Epithelial cell of esophagus (primary cell): ENCODE measurements at places on chromosomes 7 and 10.

GRCh38 chr7:120060281-120060680, 212.7 kb upstream of the KCND2 start:
- DNase-seq: peak; percentile 67

GRCh38 chr7:120838281-120838682, 19.7 kb downstream of the TSPAN12 start:
- DNase-seq: no peak

DNA sequence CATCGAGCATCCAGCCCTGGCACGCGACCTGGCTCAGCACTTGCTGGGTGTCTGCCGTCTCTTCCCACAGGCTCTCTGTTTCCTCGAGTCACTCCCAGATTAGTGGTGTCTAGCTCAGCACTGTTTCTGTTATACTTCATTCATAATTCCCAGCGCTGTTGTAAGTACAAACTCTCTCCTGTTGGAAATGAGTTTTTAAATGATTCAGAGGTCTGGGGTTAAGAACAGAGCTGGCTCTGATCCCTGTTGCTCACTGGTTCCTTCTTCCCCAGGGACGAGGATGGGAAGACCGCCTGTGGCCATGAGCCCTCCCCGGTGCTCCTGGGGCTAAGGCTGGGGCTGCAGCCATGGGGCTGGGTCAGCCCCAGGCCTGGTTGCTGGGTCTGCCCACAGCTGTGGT, 17.3 kb upstream of the C10orf95 start:
- no peak for DNase-seq

DNA sequence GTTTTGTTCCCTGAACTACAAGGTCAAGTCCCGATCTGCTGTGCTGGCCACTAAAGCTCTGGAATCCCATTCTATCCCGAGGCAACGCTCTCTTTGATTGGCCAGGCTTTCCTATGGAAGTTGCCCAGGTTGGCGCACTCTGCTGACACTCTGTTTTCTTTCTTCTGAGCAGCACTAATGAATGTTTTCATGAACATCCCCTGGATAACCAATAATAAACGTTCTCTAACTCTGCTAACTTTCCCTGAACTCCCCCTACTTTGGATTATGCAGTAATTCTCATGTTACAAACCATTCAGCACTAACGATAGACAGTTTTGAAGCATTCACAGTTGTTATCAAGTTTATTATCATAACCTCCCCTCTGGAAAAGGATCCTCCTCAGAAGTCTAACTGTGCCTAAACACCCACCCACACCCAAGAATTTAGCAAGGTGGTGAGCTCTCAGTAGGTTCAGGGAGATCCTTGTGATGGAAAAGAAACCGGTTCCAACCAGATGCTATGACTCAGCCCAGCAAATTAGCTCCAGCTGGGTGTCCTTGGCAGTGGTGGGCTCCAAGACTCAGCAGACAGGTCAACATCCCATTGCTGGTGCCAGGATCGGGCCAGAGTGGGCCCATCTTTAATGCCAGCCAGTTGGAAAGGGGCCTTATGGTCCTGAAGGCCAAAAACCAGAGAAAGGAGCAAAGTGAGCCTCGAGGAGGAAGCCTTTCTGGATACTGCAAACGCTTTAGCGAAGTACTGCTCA, 68.4 kb downstream of the CREB3L2 start:
- DNase-seq: peak; percentile 48

GRCh38 chr10:101561068-101561915, 26.8 kb downstream of the POLL start:
- no peak for DNase-seq

DNA sequence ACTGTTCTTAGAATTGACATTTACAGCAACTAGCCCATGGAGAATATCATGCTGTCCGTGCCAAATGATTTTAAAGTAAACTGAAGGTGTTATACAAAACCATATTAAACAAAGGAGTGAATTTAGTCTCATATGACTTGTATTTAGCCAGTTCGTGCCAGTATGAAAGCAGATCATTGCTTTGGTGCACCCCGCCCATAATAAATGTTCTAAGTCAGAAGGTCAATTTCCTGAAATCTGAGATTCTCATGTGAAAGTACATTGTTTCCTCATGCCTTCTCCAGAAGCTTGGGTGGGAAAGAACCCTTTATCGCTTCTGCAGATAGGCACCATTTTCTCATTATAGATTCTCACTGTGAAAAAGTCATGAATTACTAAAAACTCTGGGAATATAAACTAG, 106.4 kb downstream of the CAMK1D start:
- DNase-seq: no peak

GRCh38 chr10:28997734-28998133, 291.1 kb upstream of the LYZL1 start:
- DNase-seq: no peak

DNA sequence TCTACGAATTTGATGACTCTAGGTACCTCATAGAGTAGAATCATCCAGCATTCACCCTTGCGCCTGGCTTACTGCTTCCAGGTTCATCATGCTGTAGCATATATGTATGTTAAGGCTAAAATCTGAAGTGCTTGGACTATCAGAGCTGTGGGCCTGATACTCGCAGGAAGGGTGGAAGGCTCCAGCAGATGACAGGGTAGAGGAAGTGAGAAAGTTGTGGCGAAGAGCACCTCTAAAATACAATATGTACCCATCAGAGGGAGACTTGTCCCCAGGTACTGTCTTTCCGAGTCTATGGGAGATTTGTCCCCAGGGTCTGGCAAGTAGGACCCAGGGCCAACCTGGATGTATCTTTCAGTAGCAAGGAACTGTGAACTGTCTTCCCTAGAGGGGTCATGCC, 48.1 kb upstream of the PLEKHA1 start:
- DNase-seq: no peak

- DNase-seq: peak; percentile 54
These were observed at the start of gene INSYN2A for GRCh38 chr10:127196282-127197153. Gene INSYN2A, minus strand, starts transcription at chr10:127196591. Its CDS starts 20,196 bp downstream, at chr10:127176395.

GRCh38 chr10:76871697-76872295, 765.8 kb downstream of the KCNMA1 start:
- no peak for DNase-seq

- no peak for DNase-seq
These were observed 260.1 kb upstream of the PODXL start for GRCh38 chr7:131816391-131817007.

GRCh38 chr10:33111488-33112051, 153.5 kb upstream of the ITGB1 start:
- DNase-seq: no peak

- no peak for DNase-seq
These were observed 125.8 kb downstream of the PTPRN2 start for GRCh38 chr7:158461824-158462223.

GRCh38 chr10:35822316-35822715, 180.2 kb upstream of the FZD8 start:
- peak; percentile 91 for DNase-seq

- DNase-seq: no peak
These were observed 12.6 kb upstream of the WDFY4 start for GRCh38 chr10:48671914-48672595.

DNA sequence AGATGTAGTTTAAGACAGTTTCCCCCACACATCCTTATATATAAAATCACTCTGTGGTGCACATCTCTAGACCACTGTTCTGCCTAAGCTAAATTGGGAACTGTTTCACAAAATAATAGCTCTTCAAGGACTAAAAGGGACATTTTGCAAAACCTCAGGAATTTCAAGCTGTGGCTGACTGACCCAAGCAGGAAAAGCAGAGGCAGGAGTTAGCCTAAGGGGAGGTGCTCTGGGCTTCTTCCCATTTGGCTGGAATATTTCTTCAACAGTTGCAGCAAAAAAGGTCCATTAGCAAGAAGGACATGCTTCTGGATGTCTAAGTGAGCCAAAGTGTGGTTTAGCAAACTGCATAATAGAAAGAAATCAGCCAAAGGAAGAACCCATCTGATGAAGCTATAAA, 551.2 kb upstream of the ANKRD30A start:
- no peak for DNase-seq

GRCh38 chr7:99672573-99672972, 7.2 kb downstream of the CYP3A5 start:
- no peak for DNase-seq

DNA sequence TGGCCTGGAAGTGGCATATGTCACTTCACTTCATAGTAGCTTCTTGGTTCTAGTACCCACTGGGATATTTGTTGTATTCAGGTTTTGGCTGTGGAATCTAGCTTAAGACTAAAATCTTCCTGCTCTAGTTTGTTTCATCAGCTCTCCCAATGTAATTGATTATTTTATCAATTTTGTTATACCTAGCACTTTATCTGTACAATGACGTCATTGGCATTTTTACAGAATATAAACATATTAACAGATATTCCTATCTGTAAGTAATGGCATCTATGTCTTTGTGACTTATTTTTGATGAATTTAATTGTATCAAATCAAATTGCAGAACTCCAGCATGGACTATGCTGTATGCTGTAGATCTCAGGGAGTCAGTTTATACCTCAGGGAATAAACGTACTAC, 19.7 kb downstream of the KIAA1217 start:
- DNase-seq: no peak
